ENCODE measurements at places on chromosomes 6 and 20. TPM values are rescaled to one million over a fixed set of nuclear protein-coding genes. Genes with fewer than 3 reads are reported as not detected.

DNA sequence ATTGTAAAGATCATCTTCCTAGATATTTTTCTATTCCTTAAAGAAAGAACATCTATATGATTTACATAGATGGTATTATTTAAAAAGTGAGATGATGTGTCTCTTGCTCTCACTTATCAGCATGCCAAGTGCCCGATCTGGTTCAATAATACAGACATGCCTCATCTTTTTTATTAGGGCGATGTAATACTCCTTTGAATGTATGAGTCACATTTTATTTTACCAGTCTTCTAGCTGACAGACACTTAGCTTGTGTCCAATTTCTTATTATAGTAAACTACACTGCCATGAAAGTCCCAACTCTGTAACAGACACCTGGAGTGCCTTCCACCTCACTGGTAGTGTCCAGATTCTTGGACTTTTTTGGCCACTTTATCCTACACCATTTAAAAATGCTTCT, 586.6 kb upstream of the BTBD3 start:
- no peak overlapping the region for H3K4me3 ChIP-seq
- H3K27ac ChIP-seq: no peak overlapping the region
- no peaks in the 10 kb centered on the region for H3K36me3 ChIP-seq
- DNase-seq: no peak
- H3K27me3 ChIP-seq: no peaks in the 10 kb centered on the region
- no peaks in the 10 kb centered on the region for H3K4me1 ChIP-seq

DNA sequence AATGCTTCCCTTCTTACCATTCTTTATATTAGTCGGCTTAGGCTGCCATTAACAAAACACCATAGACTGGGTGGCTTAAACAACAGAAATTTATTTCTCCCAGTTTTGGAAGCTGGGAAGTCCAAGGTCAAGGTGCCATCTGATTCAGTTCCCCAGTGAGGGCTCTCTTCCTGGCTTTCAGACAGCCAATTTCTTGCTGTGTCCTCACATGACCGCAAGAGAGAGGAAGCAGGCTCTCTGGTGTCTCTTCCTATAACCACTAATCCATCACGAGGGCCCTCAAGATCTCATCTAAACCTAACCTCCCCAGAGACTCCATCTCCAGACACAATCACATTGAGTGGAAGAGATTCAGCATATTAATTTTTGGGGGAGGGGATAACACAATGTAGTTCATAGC, 193.0 kb upstream of the SGK1 start:
- no peak for DNase-seq
- no peak overlapping the region for H3K27ac ChIP-seq
- H3K4me3 ChIP-seq: no peak overlapping the region
- no peaks in the 10 kb centered on the region for H3K4me1 ChIP-seq
- H3K36me3 ChIP-seq: no peaks in the 10 kb centered on the region
- H3K27me3 ChIP-seq: no peaks in the 10 kb centered on the region

DNA sequence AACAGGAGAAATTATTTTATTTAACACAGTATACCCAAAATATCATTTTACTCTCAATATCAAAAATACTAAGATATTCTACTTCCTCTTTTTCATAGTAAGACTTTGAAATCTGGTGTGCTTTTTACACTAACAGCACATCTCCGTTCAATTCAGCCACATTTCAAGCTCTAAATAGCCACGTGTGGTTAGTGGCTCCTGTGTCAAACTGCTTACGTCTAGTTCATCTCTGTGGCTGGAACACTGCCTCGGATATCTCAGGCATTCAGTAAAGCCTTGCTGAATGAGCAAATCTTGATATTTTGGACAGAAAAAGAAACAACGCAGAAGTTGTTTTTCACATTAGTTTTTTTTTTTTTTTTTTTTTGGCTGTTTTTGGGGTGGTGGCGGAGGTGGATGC, 136.1 kb downstream of the EYA4 start:
- H3K4me3 ChIP-seq: no peak overlapping the region
- no peaks in the 10 kb centered on the region for H3K27me3 ChIP-seq
- no peaks in the 10 kb centered on the region for H3K4me1 ChIP-seq
- no peaks in the 10 kb centered on the region for H3K36me3 ChIP-seq
- H3K27ac ChIP-seq: no peak overlapping the region
- DNase-seq: no peak

The POU5F1 gene
- total RNA-seq: 19.9 TPM

- H3K27me3 ChIP-seq: no peaks in the 10 kb centered on the region
- H3K27ac ChIP-seq: no peak overlapping the region
- no peaks in the 10 kb centered on the region for H3K36me3 ChIP-seq
Measured at GRCh38 chr6:71808865-71809264, 77.5 kb upstream of the RIMS1 start.

- H3K36me3 ChIP-seq: no peaks in the 10 kb centered on the region
- no peak overlapping the region for H3K4me3 ChIP-seq
- H3K4me1 ChIP-seq: no peaks in the 10 kb centered on the region
Measured at GRCh38 chr6:77715588-77715987, 62.7 kb downstream of the MEI4 start.

- H3K4me1 ChIP-seq: no peaks in the 10 kb centered on the region
- DNase-seq: no peak
- H3K27ac ChIP-seq: no peak overlapping the region
- H3K27me3 ChIP-seq: no peaks in the 10 kb centered on the region
- H3K36me3 ChIP-seq: no peaks in the 10 kb centered on the region
Measured at GRCh38 chr6:3764516-3765335, 13.2 kb upstream of the PXDC1 start.

The SAMD3 gene
- total RNA-seq: 3.5 TPM

The FILIP1 gene
- total RNA-seq: 4.6 TPM

The CLDN20 gene
- total RNA-seq: not detected

- H3K36me3 ChIP-seq: no peaks in the 10 kb centered on the region
- H3K27ac ChIP-seq: no peak overlapping the region
- no peaks in the 10 kb centered on the region for H3K27me3 ChIP-seq
- H3K4me3 ChIP-seq: no peak overlapping the region
- peaks cover 9% of the 10 kb centered on the region for H3K4me1 ChIP-seq
Measured at GRCh38 chr6:108654465-108655106, 93.9 kb downstream of the FOXO3 start.

DNA sequence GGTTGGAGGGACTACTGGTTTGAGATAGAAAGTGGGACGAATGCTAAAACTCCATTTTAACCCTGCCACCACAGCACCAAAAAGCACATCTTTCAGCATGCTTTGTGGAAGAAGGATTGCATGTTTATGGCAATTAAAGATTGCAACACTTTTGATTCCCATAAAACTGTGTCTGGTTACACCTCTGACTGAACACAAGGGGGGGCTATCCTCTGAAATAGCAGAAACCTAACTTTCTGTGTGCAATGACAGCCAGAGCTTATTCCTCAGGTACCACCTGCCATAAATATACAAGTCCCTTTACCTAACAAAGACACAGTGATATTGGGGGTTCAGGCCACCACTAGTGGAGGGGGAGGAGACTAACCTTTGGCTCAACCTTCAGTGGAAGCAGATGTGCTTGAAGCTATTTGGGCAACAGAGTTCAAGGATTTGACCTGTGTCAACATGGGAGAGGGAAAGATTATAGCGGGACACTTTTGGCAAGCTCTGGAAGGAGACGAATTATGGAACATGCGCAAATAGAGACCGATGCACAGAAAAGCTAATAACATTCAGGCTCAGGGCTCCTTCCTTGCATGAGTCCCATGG, 9.6 kb upstream of the PLG start:
- no peak for DNase-seq
- H3K4me1 ChIP-seq: no peaks in the 10 kb centered on the region
- no peaks in the 10 kb centered on the region for H3K36me3 ChIP-seq
- H3K27ac ChIP-seq: no peak overlapping the region
- H3K4me3 ChIP-seq: no peak overlapping the region

DNA sequence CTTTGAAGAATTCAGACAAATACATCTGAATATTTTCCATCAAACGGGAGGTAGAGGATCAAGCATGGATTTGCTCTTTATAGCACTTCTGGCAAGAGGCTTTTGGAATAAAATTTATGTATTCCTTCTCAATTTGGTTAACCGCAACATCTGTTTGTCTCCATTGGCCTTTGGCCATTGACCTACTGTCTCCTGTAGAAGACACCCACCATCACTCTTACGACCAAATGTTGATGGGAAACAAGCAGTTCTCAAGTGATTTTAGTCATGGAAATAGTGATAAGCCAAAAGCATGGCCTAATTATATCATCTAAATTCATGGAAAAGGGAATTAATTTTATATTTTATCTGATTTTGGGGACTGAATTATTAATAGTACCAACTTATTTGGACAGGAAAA, 591.9 kb downstream of the CD109 start:
- H3K4me3 ChIP-seq: no peak overlapping the region
- no peaks in the 10 kb centered on the region for H3K36me3 ChIP-seq
- H3K27me3 ChIP-seq: no peaks in the 10 kb centered on the region
- H3K27ac ChIP-seq: no peak overlapping the region
- H3K4me1 ChIP-seq: no peaks in the 10 kb centered on the region

DNA sequence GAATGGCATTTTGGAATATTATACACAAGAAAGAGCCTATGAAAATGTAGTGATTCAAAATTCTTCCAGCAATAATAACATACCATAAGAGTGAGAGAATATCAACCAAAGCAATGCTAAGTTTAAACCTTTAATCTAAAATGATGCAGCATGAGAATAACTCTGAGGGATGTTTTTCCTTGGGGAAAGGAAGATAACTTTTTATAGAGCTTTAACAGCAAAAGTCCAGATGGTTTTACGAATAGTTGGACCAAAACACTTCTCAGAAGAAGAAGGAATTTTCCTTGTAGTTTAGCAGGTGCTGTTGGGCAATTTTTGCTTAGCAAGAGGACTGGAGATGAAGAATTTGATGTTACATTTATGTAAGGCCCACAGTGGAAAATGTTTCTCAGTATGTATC, 1503.2 kb downstream of the HACE1 start:
- no peak for DNase-seq
- no peaks in the 10 kb centered on the region for H3K36me3 ChIP-seq
- no peaks in the 10 kb centered on the region for H3K4me1 ChIP-seq
- no peaks in the 10 kb centered on the region for H3K27me3 ChIP-seq

DNA sequence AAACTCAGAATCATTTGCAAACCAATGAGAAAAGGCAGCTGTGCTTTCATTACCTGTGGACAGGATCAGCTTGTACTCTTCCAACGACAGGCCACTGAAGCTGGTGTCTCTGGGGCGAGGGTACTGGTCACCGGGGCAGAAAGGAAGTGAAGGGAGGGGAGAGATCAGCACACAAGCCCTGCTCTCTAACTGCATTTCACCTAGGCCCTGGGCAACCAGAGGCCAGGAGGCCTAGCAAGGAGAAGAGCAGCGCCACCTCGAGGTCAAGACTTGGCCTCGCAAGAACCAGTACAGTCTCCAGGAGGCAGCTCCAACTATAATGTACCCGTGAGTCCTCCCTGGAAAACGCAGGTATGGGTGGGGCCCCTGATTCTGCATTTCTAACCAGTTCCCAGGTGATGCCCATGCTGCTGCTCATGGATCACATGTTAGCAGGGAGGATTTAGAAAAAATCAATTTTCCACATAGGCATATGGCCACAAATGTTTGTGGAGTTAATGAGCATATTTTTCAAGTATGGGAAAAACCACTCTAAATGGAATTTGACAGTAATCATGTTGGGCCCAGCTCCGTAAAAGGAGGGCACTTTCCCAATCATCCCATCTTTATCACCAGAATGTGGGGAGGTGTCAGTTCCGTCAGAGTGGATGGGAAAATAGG, 11.0 kb downstream of the UQCC2 start:
- peaks cover 12% of the 10 kb centered on the region for H3K36me3 ChIP-seq
- no peak overlapping the region for H3K4me3 ChIP-seq
- H3K27me3 ChIP-seq: no peaks in the 10 kb centered on the region

The DEFB118 gene
- total RNA-seq: not detected

DNA sequence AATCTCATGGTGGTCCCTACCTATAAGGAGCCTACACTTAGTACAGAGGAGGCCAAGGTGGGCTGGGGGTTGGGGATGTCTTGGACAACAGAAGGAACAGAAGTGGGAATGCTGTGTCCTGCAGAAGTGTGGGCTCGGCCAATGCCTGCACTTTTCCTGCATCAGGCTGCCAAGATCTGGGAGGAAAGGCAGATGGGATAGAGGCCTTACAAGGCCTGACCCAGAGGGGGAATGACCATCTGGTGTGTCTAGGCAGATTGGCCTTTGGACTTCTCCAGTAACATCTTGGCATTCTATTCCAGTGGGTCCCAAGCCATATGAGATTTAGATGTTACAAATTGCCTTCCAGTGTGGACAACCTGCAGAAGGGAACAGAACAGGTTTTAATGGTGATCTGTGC, 124.7 kb upstream of the GPR6 start:
- H3K27me3 ChIP-seq: no peaks in the 10 kb centered on the region
- H3K36me3 ChIP-seq: no peaks in the 10 kb centered on the region
- H3K27ac ChIP-seq: no peak overlapping the region
- H3K4me1 ChIP-seq: no peaks in the 10 kb centered on the region
- no peak overlapping the region for H3K4me3 ChIP-seq

The CCM2L gene
- total RNA-seq: 13.8 TPM

DNA sequence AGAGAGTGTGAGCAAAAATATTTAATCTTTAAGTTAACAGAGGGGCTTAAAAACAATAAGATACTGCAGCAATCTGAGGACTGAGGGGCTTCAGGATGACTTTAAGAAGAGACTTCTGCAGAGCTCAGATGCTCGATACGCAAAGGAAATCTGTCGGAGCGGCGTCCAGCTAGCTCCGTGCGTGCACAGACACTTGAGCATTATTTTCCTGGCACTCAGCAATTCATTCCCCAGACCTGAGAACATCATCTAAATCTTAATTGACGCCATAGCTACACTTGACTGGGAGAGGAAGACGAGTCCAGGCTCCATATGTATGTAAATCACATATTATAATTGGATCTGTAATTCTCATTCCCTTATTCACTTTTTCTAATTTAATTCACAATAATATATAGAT, 228.2 kb downstream of the SOD2 start:
- no peak overlapping the region for H3K27ac ChIP-seq
- no peak overlapping the region for H3K4me3 ChIP-seq
- H3K4me1 ChIP-seq: no peaks in the 10 kb centered on the region
- no peaks in the 10 kb centered on the region for H3K27me3 ChIP-seq
- H3K36me3 ChIP-seq: no peaks in the 10 kb centered on the region

DNA sequence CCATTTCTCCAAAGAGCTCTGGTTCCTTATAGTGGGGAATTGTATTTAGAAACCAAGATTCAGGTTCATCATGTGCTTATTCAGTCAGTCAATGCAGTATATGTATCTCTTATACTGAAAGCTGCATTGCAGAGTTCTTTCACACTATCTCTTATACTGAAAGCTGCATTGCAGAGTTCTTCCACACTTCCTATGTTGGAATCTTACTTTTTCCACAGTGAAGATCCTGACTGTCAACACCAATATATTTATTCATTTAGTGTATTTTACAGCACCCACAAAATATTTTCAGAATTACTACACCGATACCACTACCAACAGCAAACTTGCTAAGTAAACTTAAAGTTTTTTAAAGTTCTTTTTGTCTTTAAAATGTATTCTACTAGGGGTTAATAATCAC, 349.3 kb upstream of the MMS22L start:
- H3K4me3 ChIP-seq: no peak overlapping the region
- H3K27me3 ChIP-seq: no peaks in the 10 kb centered on the region
- DNase-seq: no peak
- H3K36me3 ChIP-seq: no peaks in the 10 kb centered on the region
- H3K4me1 ChIP-seq: no peaks in the 10 kb centered on the region
- no peak overlapping the region for H3K27ac ChIP-seq

Data from kidney (tissue), 22 donors.